ENCODE measurements at places on chromosomes 5 and 9. TPM values are rescaled to one million over a fixed set of nuclear protein-coding genes. Genes with fewer than 3 reads are reported as not detected.
A peak's percentile ranks its signal among the peaks of the same experiment; 100 is the strongest.

DNA sequence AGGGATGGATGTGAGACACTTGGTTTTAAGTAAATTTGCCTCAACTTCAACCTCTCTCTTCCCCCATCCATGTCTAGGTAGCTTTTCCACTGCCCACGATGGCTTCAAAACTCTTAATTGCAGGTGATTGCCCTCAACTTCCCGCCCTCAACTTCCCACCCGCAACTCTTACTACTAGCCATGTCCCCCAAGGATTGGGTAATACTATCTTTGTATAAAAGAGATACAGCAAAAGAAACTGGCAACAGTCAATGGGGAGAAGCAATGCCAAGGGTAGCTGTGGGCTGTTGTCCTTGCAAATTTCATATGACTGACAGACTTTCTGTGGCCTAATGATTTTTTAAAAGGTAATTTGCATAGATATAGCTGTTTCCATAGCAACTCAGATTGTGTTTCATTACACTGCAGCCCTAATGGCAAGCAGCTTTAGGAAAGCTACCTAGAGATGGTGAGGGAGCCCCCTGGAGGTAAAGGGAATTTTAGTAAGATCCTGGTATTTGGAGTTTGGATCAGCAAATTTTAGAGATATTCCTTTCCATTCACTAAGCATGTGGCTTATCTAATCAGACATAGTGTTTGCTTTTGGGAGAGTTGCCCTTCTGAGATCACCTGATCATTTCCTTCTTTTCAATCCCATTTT is 421.5 kb upstream of the DAP start:
- DNase-seq, result peak; percentile 14

GRCh38 chr5:97164846-97165245 is 18.2 kb downstream of the RIOK2 start:
- DNase-seq, result no peak

GRCh38 chr5:82802954-82803353 is 274.2 kb downstream of the TMEM167A start:
- no peak for DNase-seq

TDRD7 gene
- polyA plus RNA-seq, result 23.0 TPM

FABP6 gene
- polyA plus RNA-seq, result 9.1 TPM

GZMA gene
- polyA plus RNA-seq, result 14.9 TPM

All from large intestine (tissue), 12 donors.